ENCODE measurements at places on chromosomes 1 and 21. TPM values are rescaled to one million over a fixed set of nuclear protein-coding genes. Genes with fewer than 3 reads are reported as not detected.

The RAP1GAP gene
- total RNA-seq = 8.0 TPM

The AZIN2 gene
- 14.4 TPM for total RNA-seq

DNA sequence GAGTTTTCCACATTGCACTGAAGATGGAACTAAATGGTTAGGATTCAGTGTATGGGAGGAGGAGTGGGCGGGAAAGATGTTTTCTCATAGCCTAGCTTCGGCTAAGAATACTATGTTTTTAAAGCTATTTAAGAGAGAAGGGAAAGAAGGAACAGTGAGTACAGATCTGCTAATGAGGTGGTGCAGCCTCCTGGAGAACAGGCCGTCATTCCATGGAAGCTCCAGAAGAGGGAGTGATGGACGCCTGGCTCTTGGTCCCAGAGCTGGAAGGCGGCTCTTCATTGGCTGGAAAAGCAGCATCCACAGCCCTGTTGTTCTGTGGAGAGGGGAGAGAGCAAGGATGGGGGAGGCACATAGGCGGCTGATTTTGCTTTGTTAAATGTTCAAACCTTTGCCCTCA is 6.9 kb downstream of the CAMK1G start:
- no peak overlapping the region for H3K27ac ChIP-seq
- peaks cover 3% of the 10 kb centered on the region for H3K4me1 ChIP-seq
- peaks cover 2% of the 10 kb centered on the region for H3K27me3 ChIP-seq
- no peak overlapping the region for H3K4me3 ChIP-seq
- H3K36me3 ChIP-seq = no peaks in the 10 kb centered on the region

DNA sequence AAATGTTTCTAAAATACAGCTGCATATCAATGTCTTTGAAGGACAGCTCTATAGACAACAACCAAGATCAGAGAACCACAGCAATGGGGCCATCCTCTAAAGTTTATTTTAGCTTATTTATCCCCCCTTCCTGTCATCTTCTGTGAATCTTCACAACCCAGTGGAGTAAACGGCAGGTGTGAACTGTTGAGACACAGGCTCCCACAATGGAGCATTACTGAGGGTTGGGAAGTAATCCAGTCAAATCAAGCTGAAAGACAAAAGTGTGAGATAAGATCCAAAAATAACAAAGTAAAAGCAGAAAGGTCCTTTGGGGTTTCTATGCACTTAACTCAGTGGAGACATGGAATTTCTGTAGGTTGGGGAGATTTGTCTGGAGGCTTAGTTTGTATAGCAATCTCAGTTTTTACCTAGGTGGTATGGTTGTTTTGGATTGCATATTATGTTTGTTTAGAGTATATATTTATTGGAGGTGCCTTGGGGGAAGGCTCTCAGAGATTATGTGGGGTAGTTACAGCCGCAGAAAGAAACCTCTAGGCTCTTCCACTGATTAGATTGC is 286.9 kb upstream of the ADGRL2 start:
- peaks cover 41% of the 10 kb centered on the region for H3K4me1 ChIP-seq
- no peak overlapping the region for H3K4me3 ChIP-seq
- no peaks in the 10 kb centered on the region for H3K27me3 ChIP-seq
- no peak for DNase-seq
- no peak overlapping the region for H3K27ac ChIP-seq
- H3K36me3 ChIP-seq = no peaks in the 10 kb centered on the region

- DNase-seq = no peak
- H3K36me3 ChIP-seq = no peaks in the 10 kb centered on the region
- no peak overlapping the region for H3K4me3 ChIP-seq
Observed at GRCh38 chr1:29447368-29447767, 211.0 kb downstream of the PTPRU start.

- DNase-seq = no peak
- H3K4me3 ChIP-seq = peak overlapping the region; percentile 46
- no peaks in the 10 kb centered on the region for H3K27me3 ChIP-seq
- H3K27ac ChIP-seq = peak overlapping the region; percentile 53
Observed at GRCh38 chr1:9825093-9826074, 1.6 kb upstream of the CLSTN1 start.

DNA sequence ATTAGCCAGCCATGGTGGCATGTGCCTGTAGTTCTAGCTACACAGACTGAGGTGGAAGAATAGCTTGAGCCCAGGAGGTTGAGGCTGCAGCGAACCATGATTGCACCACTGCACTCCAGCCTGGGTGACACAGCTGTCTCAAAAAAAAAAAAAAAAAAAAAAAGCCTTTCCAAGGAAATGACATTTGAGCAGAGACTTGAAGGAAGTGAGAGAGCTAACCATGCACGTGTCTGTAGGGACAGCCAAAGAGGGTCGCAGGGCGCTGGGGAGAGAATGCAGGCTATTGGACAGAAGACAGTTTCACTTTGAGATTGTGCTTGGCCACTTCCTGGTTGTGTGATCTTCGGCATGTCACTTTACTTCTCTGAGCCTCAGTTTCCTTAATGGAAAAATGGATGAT is 6.8 kb downstream of the HCRTR1 start:
- no peak for DNase-seq
- peaks cover 31% of the 10 kb centered on the region for H3K4me1 ChIP-seq
- peaks cover 4% of the 10 kb centered on the region for H3K36me3 ChIP-seq
- H3K4me3 ChIP-seq = no peak overlapping the region
- no peaks in the 10 kb centered on the region for H3K27me3 ChIP-seq
- no peak overlapping the region for H3K27ac ChIP-seq

GRCh38 chr1:177793900-177794299 is 176.0 kb downstream of the SEC16B start:
- H3K27ac ChIP-seq = no peak overlapping the region
- H3K4me3 ChIP-seq = no peak overlapping the region
- DNase-seq = no peak
- H3K36me3 ChIP-seq = no peaks in the 10 kb centered on the region
- peaks cover 5% of the 10 kb centered on the region for H3K4me1 ChIP-seq

GRCh38 chr21:37711286-37711829 is 204.9 kb downstream of the KCNJ6 start:
- no peak for DNase-seq
- H3K36me3 ChIP-seq = no peaks in the 10 kb centered on the region
- H3K4me3 ChIP-seq = no peak overlapping the region
- H3K27me3 ChIP-seq = peaks cover 20% of the 10 kb centered on the region
- H3K27ac ChIP-seq = peak overlapping the region; percentile 74

DNA sequence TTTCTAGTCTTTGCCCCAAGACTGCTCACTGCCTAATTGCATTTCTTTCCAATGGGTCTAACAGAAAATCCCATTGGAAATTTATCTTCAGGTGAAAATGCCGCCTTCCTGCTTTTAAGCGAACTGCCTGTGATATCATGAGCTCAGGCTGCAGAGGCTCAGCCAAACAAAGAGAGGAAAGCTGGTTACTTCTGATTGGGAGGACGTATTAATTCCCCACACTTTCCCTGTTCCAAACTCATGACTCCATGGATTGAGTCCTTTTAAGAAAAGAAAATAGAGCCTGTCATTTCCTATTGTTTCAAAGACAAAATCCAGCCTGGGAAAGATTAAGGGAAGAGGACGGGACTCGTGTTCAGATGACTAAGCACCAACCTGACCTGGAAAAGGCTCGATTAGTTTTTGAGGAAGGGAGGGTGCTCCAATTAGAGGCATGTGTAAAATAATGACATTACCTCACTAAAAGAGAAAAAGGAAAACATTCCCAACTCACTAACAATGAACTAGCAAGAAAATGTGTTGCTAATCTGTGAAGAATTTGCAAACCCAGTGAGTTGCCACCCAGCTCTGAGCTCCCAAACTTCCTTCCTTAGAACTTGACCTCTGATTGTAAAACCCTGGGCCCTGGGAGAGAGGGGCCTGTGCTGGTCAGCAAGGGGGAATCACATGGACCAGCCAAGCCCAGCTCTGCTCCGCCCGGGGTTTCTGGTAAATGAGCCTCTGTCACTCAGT is 61.2 kb downstream of the TCP10L start:
- H3K27ac ChIP-seq = no peak overlapping the region
- H3K4me1 ChIP-seq = peaks cover 9% of the 10 kb centered on the region
- DNase-seq = no peak
- H3K27me3 ChIP-seq = no peaks in the 10 kb centered on the region
- no peak overlapping the region for H3K4me3 ChIP-seq

- DNase-seq = no peak
- H3K36me3 ChIP-seq = no peaks in the 10 kb centered on the region
- H3K27me3 ChIP-seq = peaks cover 16% of the 10 kb centered on the region
- H3K4me3 ChIP-seq = no peak overlapping the region
- no peak overlapping the region for H3K27ac ChIP-seq
- H3K4me1 ChIP-seq = no peaks in the 10 kb centered on the region
Observed at GRCh38 chr1:9670085-9670484, 18.6 kb downstream of the PIK3CD start.
